SJSA1 (cell line): ENCODE measurements at places on chromosomes 1 and 21. TPM values are rescaled to one million over a fixed set of nuclear protein-coding genes. Genes with fewer than 3 reads are reported as not detected.
A peak's percentile ranks its signal among the peaks of the same experiment; 100 is the strongest.

The S100A9 gene
- not detected in 2 replicates for total RNA-seq

The MSH4 gene
- total RNA-seq, result 0.13 TPM in 1 of 2 replicates, not detected in the other

The NEK2 gene
- 61.4 and 75.1 TPM in 2 replicates for total RNA-seq

The NUP210L gene
- total RNA-seq, result not detected in 2 replicates

DNA sequence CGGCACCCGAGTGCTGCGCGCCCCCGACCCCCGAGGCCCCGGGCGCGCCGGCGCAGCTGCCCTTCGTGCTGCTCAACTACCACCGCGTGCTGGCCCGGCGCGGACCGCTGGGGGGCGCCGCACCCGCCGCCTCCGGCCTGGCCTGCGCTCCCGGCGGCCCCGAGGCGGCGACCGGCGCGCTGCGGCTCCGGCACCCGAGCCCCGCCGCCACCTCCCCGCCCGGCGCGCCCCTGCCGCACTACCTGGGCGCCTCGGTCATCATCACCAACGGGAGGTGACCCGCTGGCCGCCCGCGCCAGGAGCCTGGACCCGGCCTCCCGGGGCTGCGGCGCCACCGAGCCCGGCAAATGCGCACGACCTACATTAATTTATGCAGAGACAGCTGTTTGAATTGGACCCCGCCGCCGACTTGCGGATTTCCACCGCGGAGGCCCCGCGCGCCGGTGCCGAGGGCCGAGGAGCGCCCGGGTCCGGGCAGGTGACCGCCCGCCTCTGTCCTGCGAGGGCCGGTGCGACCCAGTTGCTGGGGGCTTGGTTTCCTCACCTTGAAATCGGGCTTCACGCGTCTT is 49.0 kb downstream of the SIM2 start:
- no peaks in the 10 kb centered on the region for H3K27me3 ChIP-seq
- peak overlapping the region; percentile 45 for H3K4me3 ChIP-seq

DNA sequence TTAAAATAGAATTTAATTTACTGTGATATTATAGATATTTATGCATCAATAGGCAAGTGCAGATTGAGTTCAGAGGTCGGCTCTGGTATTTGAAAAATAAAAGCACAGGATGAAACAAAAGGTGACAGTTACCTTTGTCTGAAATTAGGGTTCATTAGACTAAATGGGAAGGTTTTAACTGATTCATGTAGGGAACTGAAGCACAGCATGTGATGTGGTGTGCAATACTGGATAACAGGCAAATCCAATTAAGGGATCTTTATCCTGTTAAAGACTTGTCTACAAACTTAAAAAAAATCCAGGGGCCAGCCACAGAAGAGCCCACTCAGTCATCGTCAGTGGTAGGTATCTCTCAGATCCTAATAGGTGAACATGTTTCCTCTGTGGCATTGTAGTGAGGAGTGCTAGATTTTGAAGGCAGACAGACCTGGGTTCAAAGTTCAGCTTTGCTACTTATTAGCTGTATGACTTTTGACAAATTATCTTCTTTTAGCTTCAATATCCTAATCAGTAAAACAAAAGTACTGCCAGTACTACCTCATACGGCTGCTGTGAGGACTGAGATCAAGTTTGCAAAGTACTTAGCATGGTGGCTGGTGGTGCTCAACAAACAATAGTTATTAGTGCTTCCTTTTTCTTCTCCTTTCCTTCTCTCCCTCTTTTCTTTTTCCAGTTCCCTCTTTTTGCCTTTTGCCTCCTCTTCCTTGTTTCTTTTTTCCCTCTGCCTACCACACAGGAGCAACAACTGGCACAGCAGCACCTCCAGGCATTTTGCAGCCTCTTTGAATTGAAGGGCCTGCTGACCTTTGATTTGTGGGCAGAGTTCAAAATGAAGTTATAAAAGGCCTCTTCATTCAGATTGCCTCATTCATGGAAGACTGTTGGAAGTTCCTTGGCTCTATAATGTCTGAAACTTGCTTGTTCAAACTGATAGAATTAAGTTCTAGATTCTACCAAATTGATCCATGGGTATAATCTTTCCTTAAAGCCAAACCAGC is 44.9 kb upstream of the FOXD3 start:
- H3K4me3 ChIP-seq, result no peak overlapping the region
- no peak overlapping the region for H3K27ac ChIP-seq
- no peak for DNase-seq
- H3K27me3 ChIP-seq, result peaks cover 4% of the 10 kb centered on the region; the same call in 1 of the 2 replicates
- H3K4me1 ChIP-seq, result no peaks in the 10 kb centered on the region
- no peaks in the 10 kb centered on the region for H3K36me3 ChIP-seq

DNA sequence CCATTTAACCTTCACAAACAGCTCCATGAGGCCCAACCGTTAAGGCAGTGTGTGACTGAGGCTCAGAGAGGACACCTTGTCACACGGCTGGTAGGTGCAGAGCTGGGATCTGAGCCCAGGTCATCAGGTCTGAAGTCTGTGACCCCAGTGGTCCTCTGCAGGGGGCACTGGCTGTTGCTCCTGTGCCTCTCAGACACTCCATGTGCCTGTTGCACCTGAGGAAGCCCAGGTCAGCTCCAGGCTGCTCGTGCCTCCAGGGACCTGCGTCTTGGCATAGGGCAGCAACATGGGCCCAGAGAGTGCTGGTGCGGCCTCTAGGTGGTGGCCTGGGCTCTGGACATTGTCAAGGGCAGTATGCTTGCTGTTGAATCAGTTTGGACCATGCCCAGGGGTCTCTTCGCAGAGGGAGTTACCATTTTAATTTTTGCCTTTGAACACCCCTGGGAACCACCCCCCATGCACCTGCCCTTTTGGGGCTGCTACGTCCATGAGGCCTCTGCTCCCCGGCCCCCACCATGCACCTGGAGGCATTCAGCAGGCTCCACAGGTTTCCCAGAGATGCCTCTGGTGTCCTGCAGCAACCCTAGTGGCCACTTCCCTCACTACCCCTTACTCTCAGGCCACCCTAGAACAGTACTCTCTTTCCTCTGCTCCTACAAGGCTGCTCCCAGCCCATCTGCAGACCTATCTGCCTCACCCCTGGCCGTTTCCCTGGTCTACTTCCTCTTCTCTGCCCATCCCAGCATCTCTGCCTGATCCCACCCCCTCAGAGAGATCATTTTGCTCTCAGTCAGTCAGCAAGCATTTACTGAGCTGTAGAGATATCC is 25.2 kb upstream of the EPS8L3 start:
- H3K4me1 ChIP-seq, result peaks cover 67% of the 10 kb centered on the region
- no peaks in the 10 kb centered on the region for H3K27me3 ChIP-seq
- no peak overlapping the region for H3K27ac ChIP-seq
- H3K36me3 ChIP-seq, result no peaks in the 10 kb centered on the region
- no peak overlapping the region for H3K4me3 ChIP-seq
- no peak for DNase-seq

GRCh38 chr1:209480345-209480744 is 103.2 kb upstream of the CAMK1G start:
- H3K27ac ChIP-seq, result no peak overlapping the region
- no peaks in the 10 kb centered on the region for H3K36me3 ChIP-seq
- no peaks in the 10 kb centered on the region for H3K27me3 ChIP-seq
- no peaks in the 10 kb centered on the region for H3K4me1 ChIP-seq
- no peak overlapping the region for H3K4me3 ChIP-seq
